ENCODE measurements at places on chromosomes 3 and 15. TPM values are rescaled to one million over a fixed set of nuclear protein-coding genes. Genes with fewer than 3 reads are reported as not detected.

The MED12L gene
- 16.4 TPM for total RNA-seq

The SLC4A7 gene
- total RNA-seq = 46.1 TPM

The CRABP1 gene
- total RNA-seq = 93.0 TPM

The CLEC3B gene
- not detected for total RNA-seq

The GOLGA8G gene
- total RNA-seq = not detected

The WDR93 gene
- total RNA-seq = not detected

The CKMT1B gene
- total RNA-seq = 36.7 TPM

The CPEB1 gene
- 1.5 TPM for total RNA-seq

The REC114 gene
- not detected for total RNA-seq

The FAM81A gene
- total RNA-seq = 1.0 TPM

Data from H9 (cell line).